Gastrocnemius medialis (tissue), 4 donors: ENCODE measurements at places on chromosomes 12 and 14. TPM values are rescaled to one million over a fixed set of nuclear protein-coding genes. Genes with fewer than 3 reads are reported as not detected.

DNA sequence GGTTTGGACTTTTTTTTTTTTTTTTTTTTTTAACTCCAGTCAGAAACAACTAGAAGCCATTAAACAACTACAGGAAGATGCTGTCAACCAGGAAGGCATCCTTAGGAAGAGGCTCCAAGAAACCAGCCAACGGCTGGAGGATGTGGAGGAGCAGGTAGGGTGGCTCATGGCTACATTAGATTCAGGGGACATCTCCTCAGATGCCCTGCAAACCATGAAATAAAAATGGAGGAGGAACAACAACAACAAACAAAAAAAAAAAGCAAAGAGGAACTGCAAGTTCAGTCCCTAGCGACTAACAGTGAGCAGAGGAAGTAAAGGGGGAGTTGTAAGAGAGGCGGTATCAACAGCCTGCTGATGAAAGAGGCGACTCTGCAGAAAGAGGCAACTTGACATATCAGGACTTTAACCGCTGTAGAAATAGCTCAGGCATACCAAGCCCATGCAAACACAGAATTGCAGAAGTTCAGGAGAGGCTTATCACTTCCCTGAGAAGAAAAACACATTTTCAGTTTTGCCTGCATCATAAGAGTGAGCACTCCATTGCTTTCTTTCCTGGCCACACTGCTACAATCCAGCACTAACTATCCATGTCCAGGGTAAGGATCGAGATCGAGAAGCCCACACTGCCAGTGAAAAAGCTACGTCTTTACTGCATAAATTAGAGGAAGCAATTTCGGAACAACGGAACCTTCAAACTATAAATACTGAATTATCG lies 103.5 kb upstream of the BCAT1 start:
- H3K4me1 ChIP-seq = no peaks in the 10 kb centered on the region
- H3K27me3 ChIP-seq = no peaks in the 10 kb centered on the region
- no peaks in the 10 kb centered on the region for H3K36me3 ChIP-seq
- DNase-seq = no peak

GRCh38 chr12:3172124-3173007 lies 95.2 kb downstream of the TSPAN9 start:
- no peak overlapping the region for H3K4me3 ChIP-seq
- no peak overlapping the region for H3K27ac ChIP-seq
- peaks cover 9% of the 10 kb centered on the region for H3K4me1 ChIP-seq
- no peaks in the 10 kb centered on the region for H3K27me3 ChIP-seq

GRCh38 chr14:72889366-72889765 lies 4.5 kb downstream of the DPF3 start:
- H3K4me1 ChIP-seq = peaks cover 53% of the 10 kb centered on the region
- H3K27ac ChIP-seq = peak overlapping the region; percentile 42
- no peak for DNase-seq
- H3K36me3 ChIP-seq = no peaks in the 10 kb centered on the region

DNA sequence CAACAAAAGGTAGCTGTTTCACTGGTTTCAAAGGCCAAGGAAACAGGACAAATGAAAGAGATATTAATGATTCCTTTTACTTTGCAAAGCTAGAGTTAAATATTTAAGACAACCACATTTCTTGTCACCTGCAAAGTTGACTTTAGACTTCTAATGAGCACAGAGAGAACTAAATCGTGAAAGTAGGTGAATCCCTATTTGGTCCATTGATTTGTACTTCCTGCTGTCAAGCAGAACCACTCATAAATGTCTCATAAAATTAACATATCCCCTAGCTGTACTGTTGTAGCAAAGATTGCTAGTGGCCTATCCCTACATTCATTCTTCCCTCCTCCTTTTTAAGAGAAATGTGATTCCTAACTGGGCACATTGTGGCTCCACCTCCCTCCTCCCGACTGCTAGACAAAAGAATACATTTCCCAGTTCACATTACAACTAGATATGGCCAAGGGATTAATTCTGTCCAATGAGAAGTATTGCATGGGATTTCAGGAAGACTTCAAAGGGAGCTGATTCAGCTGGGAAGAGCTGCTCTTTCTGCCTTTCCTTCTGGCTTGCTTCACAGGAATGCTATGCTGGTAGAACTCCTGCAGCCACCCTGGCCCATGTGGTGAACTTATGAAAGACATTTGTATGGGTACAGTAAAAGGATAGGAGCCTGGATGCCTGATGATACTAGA lies 227.5 kb upstream of the ABCD2 start:
- no peaks in the 10 kb centered on the region for H3K36me3 ChIP-seq
- no peaks in the 10 kb centered on the region for H3K4me1 ChIP-seq
- H3K4me3 ChIP-seq = no peak overlapping the region
- DNase-seq = no peak

DNA sequence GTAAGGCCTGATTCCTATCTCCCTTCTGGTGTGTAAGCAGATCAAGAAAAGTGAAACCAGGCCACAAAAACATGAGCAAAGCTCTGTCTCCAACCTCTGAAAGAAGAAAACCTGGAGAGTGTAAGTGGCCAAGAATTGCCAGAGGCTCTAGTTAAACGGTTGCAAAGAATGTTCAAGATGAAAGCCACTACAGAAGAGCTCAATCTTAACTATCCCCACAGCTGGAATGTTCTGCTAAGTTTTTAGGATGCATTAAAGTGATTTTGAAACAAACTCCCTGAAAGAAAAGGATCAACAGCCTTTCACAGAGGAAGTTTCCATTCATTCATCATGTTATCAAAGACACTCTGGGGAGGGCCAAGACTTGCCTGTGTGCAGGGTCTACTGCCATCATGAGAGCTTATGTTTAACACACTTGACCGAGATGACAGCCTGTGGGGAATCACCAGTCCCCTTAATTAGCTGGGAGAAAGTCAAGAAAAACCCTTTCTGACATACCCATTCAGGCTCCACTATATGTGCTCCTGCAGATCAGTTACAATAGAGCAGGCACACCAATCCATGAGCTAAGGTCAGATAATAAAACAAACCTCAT lies 128.0 kb upstream of the OVCH1 start:
- no peaks in the 10 kb centered on the region for H3K4me1 ChIP-seq
- H3K36me3 ChIP-seq = no peaks in the 10 kb centered on the region
- H3K27me3 ChIP-seq = no peaks in the 10 kb centered on the region
- no peak for DNase-seq
- H3K4me3 ChIP-seq = no peak overlapping the region

GRCh38 chr12:12788131-12788530 lies 2.7 kb downstream of the APOLD1 start:
- DNase-seq = no peak
- H3K36me3 ChIP-seq = no peaks in the 10 kb centered on the region
- H3K4me3 ChIP-seq = peak overlapping the region; percentile 70
- peak overlapping the region; percentile 94 for H3K27ac ChIP-seq

- H3K27me3 ChIP-seq = no peaks in the 10 kb centered on the region
- H3K36me3 ChIP-seq = no peaks in the 10 kb centered on the region
- H3K4me3 ChIP-seq = no peak overlapping the region
- no peak for DNase-seq
- H3K4me1 ChIP-seq = peaks cover 24% of the 10 kb centered on the region
Observed at GRCh38 chr14:21241218-21241819, 27.9 kb downstream of the HNRNPC start.

- peak overlapping the region; percentile 66 for H3K27ac ChIP-seq
- no peak for DNase-seq
- no peak overlapping the region for H3K4me3 ChIP-seq
- H3K27me3 ChIP-seq = no peaks in the 10 kb centered on the region
- peaks cover 7% of the 10 kb centered on the region for H3K4me1 ChIP-seq
Observed at GRCh38 chr14:79639613-79640012, 571.7 kb downstream of the DIO2 start.

- H3K27ac ChIP-seq = no peak overlapping the region
- no peaks in the 10 kb centered on the region for H3K27me3 ChIP-seq
- H3K36me3 ChIP-seq = no peaks in the 10 kb centered on the region
- no peak for DNase-seq
Observed at GRCh38 chr12:53483225-53483978, 15.9 kb downstream of the MAP3K12 start.

Gene EFS
- 4.1 TPM for total RNA-seq

- H3K27me3 ChIP-seq = no peaks in the 10 kb centered on the region
- peak within 1 kb of the TSS; percentile 79 for H3K27ac ChIP-seq
- peak; percentile 79 for DNase-seq
- peaks cover 25% of the 10 kb centered on the region for H3K4me1 ChIP-seq
- peaks cover 5% of the 10 kb centered on the region for H3K36me3 ChIP-seq
Observed at GRCh38 chr12:7060353-7060954, at the start of gene C1S. TSS of gene C1S (plus strand) at chr12:7060718. CDS start at chr12:7061913, 1,195 bp downstream.

DNA sequence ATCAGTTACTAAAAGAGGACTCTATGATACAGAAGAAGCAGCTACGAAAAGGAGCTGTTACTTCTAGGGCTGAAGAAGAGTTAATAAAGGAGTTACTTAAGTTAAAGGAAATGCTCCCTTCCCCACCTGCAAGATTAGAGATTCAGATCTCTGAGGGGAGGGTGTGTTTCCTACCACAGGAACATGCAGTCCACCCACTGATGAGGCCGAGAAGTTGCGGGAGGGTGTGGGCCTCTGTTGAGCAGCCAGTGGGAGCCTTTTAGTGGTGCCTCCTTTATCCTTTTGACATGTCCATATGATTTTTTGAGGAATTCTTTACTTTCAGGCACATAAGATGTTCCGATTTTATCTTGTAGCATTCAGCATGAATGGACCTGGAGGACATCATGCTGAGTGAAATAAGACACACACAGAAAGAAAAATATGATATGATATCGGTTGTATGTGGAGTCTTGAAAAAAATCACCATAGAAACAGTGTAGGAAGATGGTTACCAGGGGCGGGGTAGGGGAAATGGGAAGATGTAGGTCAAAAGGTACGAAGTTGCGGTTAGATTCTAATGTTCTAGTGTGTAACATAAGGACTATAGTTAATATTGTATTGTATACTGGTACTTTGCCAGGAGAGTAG lies 4.4 kb upstream of the M6PR start:
- H3K4me3 ChIP-seq = no peak overlapping the region
- H3K4me1 ChIP-seq = peaks cover 8% of the 10 kb centered on the region
- no peaks in the 10 kb centered on the region for H3K36me3 ChIP-seq
- no peaks in the 10 kb centered on the region for H3K27me3 ChIP-seq
